ENCODE measurements at places on chromosomes 16 and 17.

GRCh38 chr16:400061-400591, 1.6 kb upstream of the DECR2 start:
- DNase-seq = no peak

DNA sequence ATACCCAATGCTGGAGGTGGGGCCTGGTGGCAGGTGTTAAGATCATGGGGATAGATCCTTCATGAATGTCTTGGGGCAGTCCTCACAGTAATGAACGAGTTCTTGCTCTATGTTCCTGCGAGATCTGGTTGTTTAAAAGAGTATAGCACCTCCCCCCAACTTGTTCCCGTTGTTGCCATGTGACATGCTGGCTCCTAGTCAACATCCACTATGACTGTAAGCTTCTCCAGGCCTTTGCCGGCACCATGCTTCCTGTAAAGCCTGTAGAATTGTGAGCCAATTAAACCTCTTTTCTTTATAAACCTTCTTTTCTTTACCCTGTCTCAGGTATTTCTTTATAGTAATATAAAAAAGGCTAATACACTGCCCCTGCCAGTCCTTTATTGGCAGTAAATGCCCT, 33.3 kb downstream of the RANBP10 start:
- DNase-seq = no peak

DNA sequence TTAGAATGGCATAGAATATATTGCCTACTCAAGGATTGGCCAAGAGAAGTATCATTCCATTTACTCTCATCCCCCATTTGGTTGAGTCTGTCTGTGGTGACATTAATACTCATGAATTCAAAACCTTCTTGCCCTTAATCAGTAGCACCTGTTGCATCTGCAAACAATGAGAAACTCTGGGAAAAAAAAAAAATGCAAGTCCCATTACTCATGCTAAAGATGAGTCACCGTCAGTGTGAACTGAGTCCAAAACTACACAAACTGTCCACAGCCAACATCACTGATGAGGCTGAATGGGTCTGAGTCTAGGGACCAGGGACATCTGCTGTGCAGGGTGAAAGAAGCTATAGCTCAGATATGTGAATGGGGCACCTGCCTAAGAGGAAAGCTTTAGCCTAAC, 96.9 kb upstream of the ADAMTS18 start:
- no peak for DNase-seq

- DNase-seq = no peak
These were observed 3.1 kb upstream of the PSMB10 start for GRCh38 chr16:67939507-67940445.

DNA sequence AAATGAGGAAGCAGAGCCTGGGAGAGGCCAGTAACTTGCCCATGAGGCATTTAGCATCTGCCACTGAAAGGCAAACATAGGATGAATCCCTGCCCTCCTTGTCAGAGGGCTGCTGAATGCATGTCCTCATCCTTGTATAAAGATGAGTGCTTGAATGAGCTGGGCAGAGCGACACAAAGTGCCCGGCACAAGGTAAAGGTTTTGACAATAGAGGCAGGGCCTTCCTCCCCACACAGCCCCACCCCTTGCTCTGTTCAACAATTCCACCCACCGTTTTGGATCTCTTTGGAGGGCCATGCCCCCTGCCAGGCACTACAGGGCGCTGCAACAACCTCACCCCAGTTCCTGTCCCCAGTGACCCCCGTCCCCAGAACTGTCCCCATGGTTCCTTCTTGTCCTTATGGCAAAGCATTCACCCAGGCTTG, 1.4 kb upstream of the KRT19 start:
- DNase-seq = no peak

- no peak for DNase-seq
These were observed 11.3 kb upstream of the CHST6 start for GRCh38 chr16:75506574-75506973.

DNA sequence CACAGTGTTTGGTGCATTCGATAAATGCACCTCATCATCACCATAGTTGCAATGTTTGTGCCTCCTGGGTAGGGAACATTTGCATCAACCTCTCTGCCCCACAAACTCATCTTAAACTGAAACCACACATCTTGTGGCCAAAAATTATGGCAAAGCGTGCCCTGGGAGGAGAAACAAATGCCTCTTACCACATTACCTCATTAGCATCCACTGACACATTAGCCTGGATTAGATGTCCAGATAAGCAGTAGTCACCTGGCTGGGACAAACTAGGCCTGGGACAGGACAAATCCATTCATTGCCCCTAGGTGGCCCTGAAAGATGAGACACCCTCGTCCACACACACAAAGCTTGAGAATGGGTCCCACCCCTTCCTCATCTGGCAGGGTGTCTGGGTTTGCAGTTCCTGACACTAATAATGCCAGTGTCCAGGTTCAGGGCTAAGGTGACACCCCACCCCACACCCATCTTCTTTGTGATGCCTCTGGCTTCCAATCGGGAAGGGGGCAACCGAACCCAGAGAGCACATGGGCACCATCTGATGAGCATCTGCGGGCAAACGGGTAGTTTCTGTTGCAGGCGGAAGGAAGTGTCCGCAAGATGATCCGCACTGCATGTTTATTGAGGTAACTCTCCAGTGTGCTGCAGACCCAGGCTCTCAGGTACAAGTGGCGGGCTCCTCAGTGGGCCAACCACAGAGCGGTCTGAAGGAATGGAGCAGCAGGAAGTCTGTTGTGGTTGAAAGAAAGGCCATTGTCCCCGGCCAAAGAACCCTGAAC, 8.6 kb downstream of the XYLT1 start:
- no peak for DNase-seq

GRCh38 chr17:3647769-3648555, 11.4 kb downstream of the CTNS start:
- peak; percentile 57 for DNase-seq

DNA sequence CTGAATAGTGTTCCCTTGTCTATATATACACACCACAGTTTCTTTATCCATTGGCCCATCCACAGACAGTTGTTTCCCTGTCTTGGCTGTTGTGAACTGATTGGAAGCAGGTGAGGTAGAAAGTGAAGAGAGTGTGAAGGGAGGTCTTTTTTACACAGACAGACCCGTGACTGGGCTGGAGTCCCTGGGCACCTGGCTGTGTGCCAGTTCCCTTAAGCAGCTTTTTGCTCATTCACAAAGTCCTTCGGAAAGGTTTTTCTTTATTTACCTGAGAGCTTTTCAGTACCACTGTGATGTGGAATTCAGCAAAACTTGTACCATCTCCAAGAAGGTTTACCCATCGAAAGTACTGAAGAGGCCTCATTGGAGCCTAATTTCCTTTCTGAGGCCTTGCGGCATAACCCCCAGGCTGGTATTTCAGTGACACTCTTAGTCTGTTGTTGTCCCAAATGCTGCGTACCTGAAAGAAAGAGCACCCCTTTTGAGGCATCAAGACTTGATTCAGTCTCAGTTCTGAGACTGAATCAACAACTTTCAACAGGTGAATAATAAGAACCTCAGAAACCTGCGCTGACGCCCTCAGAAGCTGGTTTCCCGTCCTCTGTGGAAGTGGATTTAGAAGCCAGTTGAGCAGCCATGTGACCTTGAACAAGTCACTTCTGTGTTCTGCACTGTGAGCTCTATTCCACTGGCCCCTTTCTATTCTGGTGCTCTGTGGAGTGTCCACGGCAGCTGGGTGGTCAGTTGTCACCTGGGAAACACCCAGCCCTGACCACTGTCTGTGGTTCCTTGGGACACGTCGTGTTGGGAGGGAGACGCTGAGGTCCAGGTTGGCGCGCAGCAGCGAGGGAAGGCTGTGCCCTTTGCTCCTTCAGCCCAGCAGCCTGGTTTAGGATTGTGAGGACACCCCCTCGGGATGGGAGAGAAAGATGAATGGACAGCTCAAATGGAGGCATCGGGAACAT, 53.9 kb upstream of the CRISPLD2 start:
- no peak for DNase-seq

GRCh38 chr16:83513008-83513755, 294.6 kb upstream of the HSBP1 start:
- DNase-seq = no peak

DNA sequence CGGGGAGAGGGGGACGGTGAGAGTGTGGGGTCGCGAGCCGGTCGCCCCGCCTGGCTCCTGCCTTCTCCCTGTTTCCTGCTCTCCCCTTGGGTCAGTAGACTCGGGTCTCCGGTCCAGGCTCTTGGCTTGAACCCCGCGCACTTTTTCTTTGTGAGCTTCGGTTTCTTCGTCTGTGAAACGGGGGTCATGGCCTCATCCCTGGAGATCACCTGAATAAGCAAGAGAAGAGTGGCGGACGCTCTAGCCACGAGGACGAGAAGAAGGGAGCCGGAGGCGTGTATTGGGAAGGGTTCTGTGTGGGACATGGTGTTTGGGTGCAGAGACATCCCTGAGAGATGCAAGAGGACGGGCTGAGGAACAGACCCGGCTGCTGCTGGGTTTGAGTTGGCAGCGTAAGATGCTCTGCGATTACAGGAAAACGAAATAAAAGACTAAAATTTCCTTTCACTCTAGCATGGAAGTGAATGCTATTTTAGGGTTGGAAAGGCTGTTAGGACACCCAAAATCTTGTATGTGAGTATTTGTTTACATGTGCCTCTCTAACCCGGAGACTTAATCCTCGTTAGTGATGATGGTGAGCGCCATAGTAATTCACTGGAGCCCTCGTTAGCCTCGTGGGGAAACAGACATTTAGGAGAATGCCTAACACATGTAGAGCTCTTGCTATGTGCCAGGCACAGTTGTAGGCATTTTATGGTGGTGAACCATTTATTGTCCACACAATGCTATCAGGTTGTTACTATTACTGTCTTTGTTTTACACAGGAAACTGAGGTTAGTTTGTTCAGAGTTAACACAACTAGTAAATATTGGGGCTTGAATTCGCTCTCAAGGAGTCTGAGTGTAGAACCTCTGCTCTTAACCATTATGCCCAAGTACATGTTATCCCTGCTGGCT, 646 bp downstream of the KIF22 start:
- DNase-seq = no peak

DNA sequence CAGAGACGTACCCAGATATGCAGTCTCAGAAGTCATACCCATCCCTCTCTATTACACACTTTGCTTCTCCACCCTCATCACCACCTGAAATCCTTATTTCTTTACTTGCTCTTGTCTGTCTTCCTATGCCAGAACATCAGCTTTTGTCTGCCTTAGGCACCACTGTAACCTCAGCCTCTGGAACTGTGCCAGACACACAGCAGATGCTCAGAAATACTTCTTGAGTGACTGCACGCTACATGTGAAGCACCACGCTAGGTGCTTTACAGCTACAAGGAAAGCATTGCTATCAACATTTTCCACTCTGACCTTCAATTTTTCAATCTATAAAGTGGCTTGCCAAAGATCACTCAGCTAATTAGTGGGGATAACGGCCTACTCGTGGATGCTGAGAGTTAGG, 226.8 kb downstream of the CHD9NB start:
- no peak for DNase-seq

DNA sequence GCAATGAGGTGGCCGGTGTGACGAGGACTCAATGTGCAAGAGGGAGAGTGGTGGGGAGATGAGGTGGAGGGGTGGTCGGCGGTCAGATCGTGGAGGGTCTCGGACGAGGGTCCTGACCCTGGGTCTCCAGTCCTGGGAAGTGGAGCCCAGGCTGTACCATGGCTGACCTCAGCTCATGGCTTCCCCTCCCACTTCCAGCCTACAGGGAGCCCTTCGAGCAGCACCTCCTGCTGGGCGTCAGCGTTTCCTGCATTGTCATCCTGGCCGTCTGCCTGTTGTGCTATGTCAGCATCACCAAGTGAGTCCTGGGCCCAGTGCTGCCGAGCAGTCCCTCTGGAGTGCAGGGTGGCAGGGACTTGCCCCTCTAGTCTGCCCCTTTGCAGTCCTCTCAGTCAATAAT, 41.8 kb downstream of the IL4R start:
- no peak for DNase-seq

DNA sequence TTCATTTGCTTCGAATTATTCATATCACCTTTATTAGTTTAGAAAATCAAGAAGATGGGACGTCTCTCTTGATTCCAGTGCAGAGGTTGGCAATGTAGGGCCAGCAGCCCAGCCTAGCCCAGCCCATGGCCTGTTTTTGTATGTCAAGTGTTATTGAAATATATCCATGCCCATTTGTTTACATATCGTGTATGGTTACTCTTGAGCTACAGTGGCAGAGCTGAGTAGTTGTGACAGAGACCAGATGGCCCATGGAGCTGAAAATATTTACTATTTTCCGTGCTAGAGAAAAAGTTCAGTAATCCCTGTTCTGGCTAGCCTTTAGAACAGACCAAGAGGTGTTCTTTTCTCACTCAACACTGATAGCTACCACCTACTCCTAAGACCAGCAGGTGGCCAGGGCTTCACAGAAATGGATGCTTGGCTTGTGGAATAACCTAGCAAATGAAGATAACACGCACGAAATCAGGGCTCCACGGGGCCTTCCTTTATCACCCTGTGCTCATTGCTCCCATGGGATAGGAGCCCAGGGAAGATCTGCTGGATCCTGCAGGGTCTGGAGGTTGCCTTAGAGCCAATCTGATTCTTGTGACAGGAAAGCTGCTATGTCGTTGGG, 123.2 kb upstream of the ANKFN1 start:
- no peak for DNase-seq

- no peak for DNase-seq
These were observed 12.5 kb downstream of the RGS11 start for GRCh38 chr16:263182-263774.

DNA sequence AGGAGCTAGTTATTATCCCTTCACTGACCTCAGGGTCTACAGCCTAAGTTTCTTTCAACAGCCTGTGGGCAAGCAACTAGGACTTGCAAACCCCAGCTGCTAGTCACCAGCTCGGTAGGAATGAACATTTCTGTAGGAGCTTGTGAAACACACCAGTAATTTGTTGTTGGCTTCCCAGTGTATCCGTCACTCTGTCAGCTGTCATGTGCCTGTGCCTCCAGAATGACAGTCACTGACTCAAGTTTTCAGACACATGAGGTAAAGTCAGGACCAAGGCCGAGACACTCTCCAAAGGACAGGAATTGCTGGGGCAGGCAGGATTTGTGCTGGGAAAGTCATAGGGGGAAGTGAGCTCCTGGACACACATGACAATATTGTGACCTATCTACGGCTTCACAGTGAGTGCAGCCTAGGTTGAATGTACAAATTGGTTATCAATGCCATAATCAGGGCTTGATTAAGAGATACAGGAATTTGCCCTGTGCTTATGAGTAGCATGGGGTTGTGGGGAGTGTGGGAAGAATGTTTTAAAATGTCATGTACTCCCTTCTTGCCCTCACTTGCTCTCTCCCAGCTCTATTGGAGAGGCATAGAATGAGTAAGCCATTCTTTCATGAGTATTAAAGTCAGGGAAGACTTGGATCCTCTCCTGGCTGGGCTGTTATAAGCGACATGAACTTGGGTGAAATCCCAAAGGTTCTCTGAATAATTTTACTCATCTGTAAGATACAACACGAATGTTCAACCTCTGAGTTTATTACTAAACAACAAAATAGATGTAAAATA, 391.4 kb downstream of the UTP18 start:
- DNase-seq = no peak

- DNase-seq = no peak
These were observed 15.1 kb upstream of the ATP6V0C start for GRCh38 chr16:2498531-2499253.

Data from substantia nigra (tissue), 51 donors.